ENCODE measurements at places on chromosomes 6 and 20.

- no peak for DNase-seq
Observed at GRCh38 chr6:29747688-29748250, 24.5 kb downstream of the HLA-F start.

DNA sequence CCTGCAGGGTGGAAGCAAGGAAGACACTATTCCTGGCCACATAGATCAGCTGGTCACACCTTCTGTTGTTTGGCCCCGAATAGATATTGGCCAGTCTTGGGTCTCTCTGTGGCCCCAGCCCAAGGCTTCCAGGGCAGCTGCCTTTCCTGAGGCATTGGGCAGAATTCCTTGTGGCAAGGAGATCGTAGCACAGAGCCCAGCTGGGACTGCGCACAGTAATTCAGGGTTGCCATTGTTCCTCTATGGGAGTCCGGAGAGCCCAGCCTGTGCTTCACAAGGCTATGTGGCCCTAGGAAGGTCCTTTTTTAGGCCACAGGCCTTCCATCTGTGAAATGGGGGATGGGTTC lies 6.9 kb downstream of the SGK2 start:
- no peak for DNase-seq

GRCh38 chr6:83008626-83009025 lies 57.0 kb downstream of the UBE3D start:
- no peak for DNase-seq

DNA sequence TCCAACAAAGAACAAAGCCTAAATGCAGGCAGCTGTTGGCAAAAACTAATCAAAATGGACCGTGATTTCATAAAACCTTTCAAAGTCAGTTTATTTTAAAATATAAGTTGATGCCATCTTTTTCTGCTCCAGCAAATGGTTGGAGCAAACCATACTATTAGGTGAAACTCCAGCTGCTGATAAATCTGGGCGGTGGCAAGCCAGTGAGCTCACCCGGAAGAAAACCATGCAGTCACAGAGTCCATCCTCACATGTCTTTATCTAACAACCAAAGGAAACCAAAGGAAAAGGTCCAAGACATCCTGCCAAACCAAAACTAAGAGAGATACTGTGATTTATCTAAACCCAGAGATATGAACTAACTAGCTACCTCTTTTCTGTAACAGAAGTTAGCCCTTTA lies 72.6 kb downstream of the HIVEP2 start:
- peak; percentile 65 for DNase-seq

GRCh38 chr6:39496915-39497314 lies 174.4 kb upstream of the KCNK16 start:
- DNase-seq: peak; percentile 1

DNA sequence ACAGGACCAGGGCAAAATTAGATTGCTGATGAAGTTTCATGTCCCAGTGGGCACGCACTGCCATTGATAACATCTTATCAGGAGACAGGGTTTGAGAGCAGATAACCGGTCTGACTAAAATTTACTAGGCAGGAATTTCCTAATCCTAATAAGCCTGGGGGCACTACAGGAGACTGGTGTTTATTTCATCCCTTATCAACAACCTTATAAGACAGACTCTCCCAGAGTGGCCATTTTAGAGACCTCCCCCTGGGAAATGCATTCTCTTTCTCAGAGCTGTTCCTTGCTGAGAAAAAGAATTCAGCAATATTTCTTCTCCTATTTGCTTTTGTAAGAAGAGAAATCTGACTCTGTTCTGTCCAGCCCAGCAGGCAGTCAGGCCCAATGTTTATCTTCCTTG lies 423.4 kb upstream of the IMPG1 start:
- no peak for DNase-seq

DNA sequence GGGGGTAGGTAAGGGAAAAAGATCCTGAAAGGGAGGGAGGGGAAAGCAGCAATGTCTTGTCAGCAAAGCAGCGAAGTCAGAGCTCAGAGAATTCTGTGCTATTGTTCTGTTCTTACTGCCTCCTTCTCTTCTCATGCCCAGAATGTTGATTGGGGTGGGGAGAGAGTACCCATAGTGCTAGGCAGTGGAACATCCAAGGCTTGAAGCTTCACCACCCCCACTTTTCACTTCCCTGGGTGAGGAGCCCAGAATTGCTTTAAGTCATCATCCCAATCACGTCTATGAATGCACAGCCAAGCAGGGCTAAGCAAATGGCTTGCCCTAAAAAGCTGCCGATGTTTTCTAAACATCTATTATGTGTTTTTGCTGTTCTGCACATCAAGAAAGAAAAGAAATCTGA lies 16.5 kb downstream of the REPS1 start:
- no peak for DNase-seq

GRCh38 chr20:39939241-39939865 lies 749.7 kb downstream of the MAFB start:
- peak; percentile 29 for DNase-seq

GRCh38 chr20:21074605-21075336 lies 31.4 kb downstream of the LINC00237 start:
- DNase-seq: no peak

- peak; percentile 66 for DNase-seq
Observed at GRCh38 chr6:111087106-111087835, at the start of gene SLC16A10. Gene SLC16A10, plus strand, starts transcription at chr6:111087503. Its CDS starts 250 bp downstream, at chr6:111087753.

- DNase-seq: no peak
Observed at GRCh38 chr6:31533455-31533841, 4.7 kb downstream of the MCCD1 start.

- no peak for DNase-seq
Observed at GRCh38 chr6:117167520-117168271, 97.7 kb upstream of the VGLL2 start.

All from suppressor macrophage treated with lipopolysaccharide for 1 hour (primary cell).